ENCODE measurements at places on chromosomes 1 and 21.

GRCh38 chr1:89089962-89090361 is 25.0 kb upstream of the GBP1 start:
- DNase-seq = no peak

DNA sequence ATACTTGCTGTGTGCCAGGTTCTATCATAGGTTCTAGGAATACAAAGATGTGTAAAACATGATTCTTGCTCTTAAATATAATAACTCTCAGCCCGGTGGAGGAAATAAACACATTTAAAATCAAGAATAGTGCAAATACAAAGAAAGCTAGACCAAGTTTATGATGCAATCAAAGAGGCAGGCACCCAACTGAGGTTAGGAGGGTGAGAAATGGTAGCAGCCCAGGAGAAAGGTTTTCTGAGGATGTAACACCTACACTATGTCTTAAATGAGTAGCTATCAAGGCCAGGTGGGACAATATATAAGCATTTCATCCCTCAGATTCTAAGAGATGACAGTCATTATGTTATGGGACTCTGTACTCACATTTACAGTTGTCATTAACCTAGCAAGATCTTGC is 9.7 kb upstream of the PIGC start:
- no peak for DNase-seq

GRCh38 chr1:184272175-184272866 is 114.5 kb upstream of the C1orf21 start:
- DNase-seq = no peak

DNA sequence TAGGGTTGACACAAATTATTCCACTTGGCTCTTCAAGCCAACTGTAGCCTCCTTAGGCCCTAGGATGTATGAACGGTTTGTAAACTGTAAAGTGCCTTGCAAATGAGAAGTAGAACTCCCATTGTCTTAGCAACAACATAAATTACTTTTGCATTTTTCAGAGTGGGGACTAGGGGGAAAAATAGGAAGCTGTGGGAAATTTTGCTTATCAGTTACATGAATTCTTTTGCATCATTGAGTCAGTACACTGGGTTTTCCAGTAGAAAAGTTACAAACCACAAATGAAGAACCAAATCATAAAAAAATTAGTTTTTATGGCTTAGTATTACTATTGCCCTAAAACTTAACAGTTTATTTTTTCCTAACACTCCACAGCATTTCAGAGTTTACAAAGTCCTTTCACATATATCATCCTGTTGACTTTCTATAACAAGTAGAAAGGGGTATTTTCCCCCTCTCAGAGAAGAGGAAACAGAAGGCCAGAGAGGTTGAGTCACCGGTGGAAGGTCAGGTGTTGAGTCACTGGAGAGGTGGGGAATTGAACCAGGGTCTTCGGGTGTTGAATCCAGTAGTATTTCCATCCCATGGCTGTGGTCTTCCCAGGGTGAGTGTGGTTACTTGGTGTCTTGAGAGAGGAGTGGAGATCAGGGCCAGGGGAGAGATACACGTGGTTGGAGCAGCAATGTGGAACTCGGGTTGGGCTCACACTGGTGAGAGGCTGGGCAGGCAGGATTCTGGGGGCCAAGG is 71.9 kb upstream of the USP24 start:
- DNase-seq = no peak

DNA sequence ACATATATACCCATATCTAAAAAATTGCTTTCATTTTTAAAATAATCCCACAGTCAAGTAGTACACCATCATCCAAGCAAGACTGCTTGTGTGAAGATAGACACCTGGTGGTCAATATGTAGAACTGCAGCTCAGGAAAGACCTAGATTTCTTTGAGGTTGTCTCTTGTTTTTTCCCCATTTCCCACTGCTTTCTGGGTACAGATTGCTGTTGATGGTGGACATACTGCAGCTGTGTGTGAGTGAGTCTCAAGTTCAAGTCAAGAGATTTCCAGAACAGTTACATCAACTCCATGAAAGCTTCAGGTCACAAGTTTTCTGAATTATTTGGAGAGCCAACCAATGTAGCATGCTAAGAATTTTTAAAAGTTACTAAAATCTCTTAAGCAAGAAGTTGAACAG is 306.4 kb downstream of the DUSP10 start:
- no peak for DNase-seq

DNA sequence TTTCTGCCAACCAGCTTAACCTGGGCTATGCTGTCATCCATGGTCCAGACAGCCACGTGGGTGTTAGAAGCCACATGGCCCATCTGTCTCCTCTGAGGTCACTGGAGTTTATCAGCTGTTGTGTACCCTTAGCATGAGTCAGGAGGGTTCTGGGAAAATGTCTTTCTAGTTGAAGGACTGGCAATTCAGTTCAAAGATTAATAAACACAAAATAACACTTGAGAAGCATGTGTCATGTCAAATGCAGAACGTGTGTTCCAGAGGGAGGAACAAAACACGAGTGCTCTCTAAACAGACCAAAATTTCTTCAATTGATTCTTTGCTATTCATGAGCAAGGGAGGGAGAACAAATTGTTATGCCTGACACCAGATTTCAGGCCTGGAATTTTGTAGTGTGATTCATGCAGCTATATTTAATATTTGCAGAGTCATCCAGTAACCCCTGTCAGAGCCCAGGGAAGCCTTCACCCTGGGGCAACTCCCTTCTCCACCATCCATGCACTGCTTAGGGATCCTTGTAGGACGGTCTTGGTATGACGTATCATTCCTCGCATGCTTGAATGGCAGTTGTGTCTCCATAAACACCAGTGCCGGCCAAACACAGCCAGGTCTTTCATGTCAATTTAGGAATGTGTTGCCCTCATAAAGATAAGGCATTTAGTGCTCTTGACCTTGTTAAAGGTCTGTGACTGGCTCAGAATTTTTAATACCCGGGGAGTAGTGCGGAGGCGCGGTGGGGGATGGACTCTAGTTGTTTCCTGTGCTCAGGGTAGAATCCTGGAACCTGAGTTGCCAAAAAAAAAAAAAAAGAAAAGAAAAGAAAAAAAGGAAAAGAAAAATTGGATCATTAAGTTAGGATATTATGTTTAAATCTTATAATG is 27.7 kb upstream of the DYRK1A start:
- no peak for DNase-seq

GRCh38 chr1:18090636-18091035 is 17.0 kb upstream of the IGSF21 start:
- no peak for DNase-seq

DNA sequence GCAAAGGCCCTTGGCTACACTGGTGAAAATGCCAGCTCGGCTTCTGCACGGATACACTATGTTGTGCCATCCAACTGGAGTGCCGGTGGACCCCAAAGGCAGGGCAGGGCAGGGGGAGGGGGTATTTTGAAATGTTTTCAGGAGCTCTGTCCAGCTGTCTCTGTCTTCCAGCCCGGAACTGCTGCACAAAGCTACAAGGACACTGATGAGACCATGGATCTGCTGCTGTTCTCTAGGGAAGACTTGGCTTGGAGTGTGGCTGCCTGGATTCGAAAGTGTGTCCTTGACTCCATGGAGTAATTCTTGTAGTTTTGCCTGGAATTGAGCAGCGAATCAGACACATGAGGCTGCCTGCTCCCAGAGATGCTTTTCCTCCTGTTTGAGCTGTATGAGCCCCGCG is 42.4 kb downstream of the TTC39A start:
- DNase-seq = no peak

DNA sequence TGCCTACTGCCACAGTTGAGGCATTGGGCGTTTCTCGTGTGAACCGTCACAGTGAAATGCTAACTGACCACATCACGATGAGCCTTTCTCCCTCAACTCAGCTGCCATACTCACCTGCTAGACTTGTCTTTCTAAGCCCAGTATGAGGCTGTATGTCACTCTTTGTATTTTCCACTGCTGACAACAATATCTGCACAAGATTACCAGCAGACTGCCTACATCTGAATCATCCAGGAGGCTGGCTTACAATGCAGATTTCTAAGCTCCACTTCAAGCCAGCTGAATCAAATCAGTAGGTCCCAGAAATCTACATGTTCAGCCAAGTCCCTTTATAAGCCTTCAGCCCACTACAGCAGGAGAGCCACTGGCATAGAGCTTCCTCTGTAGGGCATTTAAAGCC is 355.0 kb upstream of the DUSP10 start:
- no peak for DNase-seq

GRCh38 chr1:42852608-42852980 is 6.2 kb downstream of the ZNF691 start:
- DNase-seq = no peak

GRCh38 chr1:242139442-242139841 is 140.5 kb upstream of the MAP1LC3C start:
- DNase-seq = no peak

DNA sequence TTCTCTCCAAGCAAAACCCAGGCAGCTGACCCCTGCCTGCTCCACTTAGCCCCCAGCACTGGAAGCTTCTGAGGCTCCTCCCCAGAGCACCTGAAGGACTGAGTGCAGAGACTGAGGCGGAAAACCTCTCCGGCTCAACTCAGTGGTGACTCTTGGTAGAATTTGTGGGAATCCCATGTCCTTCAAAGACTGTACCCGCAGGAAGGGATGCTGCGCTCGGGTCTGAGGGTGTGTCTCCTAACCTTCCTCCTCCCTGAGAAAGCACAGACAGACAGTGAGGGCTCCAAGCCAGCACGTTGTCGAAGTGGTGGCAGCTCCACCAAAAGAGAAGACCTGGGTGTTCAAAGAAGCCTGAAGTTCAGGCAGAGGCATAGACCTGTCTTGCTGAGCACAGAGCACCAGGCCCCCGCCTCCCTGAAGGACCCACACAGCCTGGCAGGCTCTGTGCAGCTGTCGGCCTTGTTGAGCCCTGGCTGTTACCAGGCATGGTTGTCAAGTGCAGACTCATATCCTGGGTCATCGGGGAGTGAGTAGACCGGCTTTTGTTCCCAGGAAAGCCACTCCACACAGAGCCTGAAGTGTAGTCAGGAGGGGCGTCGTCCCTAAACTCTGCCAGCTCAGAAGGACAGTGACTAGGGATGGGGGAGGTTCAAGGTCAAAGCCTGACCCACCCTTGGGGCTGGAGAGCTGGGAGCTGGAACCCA is 36.7 kb downstream of the CSMD2 start:
- no peak for DNase-seq

DNA sequence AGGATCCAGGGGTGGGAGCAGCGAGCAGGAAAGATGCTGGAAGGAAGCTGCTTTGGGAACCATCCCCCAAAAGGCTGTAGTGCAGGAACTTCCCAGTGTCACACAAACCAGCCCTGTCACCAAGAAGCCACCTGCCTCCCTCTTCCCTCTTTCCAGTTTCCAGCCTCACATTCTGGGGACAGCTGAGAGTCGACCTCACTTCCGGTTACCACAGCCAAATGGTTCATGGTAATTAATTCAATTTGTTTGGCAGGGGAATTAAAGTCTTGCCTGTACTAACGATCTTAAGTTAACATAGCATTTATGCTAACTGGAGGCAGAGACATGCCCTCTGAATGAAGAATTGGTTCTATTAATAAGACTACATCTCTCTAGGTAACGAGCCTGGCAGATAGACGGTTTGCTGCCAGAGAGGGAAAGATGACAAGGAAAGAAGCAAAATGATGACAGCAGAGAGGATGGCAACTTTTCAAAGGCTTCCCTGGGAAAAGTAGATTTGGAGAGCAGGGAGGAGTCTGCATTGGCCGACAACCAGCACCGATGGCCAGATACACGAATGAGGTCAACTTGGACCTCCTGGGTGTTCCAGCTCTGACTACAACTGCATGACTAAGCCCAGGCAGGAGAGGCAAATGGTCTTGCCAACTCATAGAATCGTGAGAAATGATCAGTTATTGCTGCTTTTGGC is 64.1 kb downstream of the TMCO4 start:
- DNase-seq = no peak

GRCh38 chr1:168585937-168586336 is 9.5 kb downstream of the XCL1 start:
- DNase-seq = no peak

GRCh38 chr1:941588-942383 is 17.3 kb downstream of the NOC2L start:
- no peak for DNase-seq

GRCh38 chr1:212485913-212486618 is 53.3 kb downstream of the NENF start:
- no peak for DNase-seq

DNA sequence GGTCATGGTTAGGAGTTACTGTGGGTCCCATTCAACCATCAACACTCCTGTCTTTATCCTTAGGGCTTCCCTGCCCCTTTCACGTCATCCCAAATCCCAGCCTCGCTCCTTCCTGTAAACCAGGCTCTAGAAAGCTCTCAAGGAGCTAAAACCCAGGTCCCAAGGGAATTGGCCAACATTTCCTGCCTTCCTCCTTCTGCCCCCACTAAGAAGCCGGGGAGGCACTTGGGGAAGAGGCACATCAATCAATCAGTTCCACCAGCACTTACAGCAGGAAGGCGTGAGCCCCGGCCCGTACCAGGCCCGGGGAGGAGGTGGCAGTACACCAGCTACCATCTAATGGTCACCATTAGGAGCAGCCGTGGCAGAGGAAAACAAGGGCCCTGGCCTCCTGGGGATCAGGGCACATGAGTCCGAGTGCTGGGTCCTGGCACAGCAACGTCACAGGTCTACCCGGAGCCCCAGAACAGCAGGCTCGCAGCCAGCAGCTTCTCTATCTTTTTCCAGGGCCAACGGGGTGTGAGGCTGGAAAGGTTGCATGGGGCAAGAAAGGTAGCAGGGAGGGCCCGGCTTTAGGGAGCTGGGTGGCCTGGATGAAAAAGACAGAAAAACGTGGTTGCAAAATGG is 108.6 kb downstream of the CASZ1 start:
- DNase-seq = no peak

GRCh38 chr1:207134581-207134980 is 30.5 kb downstream of the C4BPA start:
- no peak for DNase-seq

DNA sequence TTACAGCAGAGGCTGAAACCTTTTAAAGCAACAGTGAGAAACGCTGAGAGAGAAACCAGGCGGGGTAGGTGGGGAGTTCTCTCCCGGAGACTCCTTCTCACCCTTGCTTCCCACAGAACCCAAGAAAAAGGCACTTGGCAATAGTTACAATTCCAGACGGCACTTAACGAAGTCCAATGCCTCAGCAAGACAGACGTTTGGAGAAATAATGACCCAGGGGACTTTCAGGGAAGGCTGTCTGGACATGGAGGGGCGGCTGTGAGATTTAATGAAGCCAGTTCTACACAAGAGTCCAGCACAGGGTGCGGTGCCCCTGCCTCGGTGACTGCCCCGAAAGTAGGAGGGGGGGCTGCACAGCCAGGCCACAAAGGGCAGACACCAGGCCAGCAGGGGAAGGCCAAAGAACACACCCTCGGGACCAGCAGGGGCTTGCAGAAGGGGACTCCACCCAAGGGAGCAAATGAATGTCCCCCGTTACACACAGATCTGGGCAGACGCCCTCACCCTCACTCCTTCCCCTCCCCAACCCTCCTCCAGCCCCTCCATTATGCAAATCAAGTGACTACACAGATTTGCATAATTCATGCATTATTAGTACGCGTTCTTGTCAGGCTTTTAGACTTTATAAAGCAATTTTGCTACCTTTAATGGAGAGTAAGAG is 26.3 kb downstream of the KCNN3 start:
- no peak for DNase-seq

GRCh38 chr1:109433322-109433721 is 7.1 kb upstream of the PSMA5 start:
- DNase-seq = no peak

- no peak for DNase-seq
These were observed at the start of gene B3GALNT2 for GRCh38 chr1:235504122-235504493. Gene B3GALNT2, minus strand, starts transcription at chr1:235504452. Its CDS starts 200 bp downstream, at chr1:235504252.

All from activated CD8-positive, alpha-beta memory T cell treated with anti-CD3 and anti-CD28 coated beads, Interleukin-2, amount 50 U/mL, for 4 hours (primary cell).